ENCODE measurements at places on chromosomes 5 and 9.

DNA sequence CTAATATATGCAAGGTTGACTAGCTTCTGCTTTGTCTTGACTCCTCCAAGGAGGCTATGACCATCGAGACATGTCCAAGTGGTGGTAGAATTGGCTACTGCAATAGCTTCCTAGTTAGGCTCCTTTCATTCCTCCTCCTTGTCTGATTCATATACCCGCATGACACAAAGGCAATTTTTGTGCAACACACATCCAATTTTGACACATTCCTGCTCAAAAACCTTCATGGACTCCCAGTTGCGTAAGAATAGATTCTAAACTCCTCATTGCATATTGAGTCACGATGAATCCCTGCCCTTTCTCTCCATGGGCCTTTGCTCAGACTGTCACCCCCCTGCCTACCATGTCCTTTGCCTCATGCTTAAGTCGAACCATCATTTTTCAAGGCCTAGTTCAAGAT lies 344.5 kb downstream of the ACTL7B start:
- no peak for DNase-seq

GRCh38 chr9:137194388-137194787 lies 5.9 kb downstream of the SSNA1 start:
- no peak for DNase-seq

DNA sequence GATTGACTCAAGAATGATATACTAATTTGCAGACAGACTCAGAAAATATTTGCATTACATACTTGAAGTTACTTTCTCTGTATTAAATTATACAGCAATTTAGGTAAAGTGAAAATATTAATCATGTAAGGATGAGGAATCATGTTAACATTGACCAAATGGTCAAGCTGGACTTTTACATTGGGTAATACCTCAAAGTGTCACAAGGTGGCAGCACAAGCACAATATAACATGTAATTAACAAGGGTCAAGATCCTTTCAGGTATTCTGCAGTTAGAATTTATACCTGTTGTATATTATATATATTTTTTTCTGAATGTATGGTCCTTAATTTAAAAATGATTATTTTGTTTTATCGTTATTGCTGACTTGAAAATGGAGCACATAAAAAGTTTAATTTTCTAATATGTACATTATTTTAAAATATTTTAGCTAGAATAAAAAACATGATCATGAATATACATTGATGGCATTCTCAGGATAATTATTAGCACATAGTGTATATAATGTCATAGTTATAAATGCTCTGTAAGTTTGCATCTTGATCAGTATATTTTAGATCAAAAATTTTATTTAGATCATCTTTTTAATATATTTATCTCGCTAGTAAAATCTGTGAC lies 8.6 kb downstream of the HAPLN1 start:
- no peak for DNase-seq

DNA sequence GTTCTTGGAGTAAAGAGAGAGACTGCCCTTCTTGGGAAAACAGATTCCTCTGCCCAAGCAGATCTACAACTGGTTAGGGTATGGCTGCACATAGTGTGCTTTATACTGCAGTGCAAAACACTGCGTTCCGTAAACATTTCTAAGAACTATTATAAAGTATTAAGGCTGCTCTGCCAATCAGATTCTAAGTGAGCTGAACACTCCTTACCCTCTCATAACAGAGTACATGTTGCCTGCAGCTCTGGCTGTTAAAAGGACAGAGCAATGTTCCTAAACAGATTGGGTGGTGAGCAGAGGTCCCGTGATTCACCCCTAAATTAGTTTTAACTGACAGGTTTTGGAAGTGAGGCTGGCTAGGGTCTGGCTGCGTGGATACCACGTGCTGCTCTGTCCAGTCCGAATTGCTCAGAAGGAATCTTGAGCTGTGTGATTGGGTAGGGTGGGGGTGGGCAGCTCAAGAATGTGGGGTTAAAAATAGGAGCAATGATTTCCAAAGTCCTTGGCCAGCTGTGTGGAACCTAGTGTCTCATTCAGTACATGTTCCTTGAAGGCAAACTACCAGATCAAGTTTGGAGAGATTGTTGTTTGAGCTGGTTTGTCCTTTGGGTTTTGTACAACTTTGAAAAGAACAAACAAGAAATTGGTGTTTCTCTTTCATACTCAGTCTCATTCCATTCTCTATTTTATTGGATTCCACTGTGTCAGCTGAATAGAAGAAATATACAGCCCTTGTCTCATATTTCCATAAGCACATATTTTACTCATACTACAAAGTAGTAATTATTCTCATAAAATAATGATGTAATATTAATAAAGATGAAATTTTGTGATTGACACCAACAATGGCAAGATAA lies 497.6 kb upstream of the CD180 start:
- no peak for DNase-seq

GRCh38 chr5:152378730-152379129 lies 26.3 kb downstream of the NMUR2 start:
- DNase-seq = no peak

DNA sequence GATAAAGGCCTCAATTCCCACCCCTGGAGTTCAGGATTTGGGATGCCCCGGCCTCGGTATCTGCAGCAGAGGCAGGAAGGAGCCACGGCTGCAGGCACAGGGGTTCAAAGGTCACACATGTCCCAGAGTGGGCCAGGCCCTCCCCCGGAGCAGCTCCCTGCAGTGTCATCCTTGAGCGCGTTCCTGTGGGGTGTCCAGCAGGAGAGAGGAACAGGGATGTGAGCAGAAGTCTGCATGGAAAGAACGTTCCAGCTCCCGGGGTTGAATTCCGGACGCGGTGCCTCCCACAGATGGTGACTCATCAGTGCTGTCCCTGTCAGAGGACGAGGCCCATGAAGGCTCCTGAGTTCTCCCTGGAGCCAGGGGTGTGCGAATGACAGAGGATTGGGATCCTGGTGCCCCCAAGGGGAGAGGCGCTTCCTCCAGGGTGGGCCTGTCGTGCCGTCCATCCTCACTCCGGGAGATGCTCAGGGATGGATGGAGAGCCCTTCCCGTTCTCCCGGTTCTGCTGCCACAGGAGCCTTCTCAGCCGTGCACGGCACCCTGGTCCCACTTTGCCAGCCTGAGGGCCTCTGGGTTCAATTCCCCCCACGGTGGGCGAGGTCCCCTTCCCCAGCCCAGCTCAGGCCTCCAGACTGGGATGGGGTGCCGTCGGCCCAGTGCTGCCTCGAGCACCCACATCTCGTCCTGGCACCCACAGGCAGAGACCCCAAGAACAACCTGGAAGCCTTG lies 3.1 kb downstream of the LCN1 start:
- DNase-seq = no peak

GRCh38 chr9:124562328-124562727 lies 55.1 kb upstream of the NR5A1 start:
- no peak for DNase-seq

Data from COLO829 (cell line).